ENCODE measurements at places on chromosomes 6 and 20.

DNA sequence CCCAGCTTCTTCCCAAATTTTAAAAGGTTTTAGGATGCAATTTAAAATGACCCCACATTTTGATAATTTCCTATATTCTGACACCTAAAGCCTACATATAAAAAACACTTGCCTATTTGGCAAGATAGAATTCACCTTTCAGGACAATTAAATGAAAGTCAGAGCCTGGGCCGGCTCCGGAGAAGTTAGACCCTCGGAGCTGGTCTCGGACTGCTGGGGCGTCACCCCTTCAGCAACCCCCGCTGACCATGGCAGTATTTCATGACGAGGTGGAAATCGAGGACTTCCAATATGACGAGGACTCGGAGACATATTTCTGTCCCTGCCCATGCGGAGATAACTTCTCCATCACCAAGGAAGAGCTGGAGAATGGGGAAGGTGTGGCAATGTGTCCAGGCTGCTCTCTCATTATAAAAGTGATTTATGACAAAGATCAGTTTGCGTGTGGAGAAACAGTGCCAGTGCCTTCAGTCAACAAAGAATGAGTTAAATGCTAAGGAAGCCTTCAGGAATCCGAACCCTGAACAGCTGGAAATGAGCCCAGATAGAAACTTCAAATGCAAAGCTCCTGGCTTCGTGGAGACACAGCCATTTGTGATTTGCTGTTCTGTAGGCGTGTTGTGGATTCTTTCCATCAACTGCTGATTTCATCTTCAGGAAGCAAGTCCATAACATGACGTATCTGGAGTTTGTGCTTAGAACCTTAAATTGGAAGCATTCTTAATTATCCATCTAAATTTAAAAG lies 16.0 kb downstream of the TCFL5 start:
- DNase-seq, result no peak

GRCh38 chr20:62828051-62828450 lies 11.2 kb downstream of the COL9A3 start:
- no peak for DNase-seq

- peak; percentile 45 for DNase-seq
These were observed 719 bp downstream of the SMPD2 start for GRCh38 chr6:109441069-109441816.

DNA sequence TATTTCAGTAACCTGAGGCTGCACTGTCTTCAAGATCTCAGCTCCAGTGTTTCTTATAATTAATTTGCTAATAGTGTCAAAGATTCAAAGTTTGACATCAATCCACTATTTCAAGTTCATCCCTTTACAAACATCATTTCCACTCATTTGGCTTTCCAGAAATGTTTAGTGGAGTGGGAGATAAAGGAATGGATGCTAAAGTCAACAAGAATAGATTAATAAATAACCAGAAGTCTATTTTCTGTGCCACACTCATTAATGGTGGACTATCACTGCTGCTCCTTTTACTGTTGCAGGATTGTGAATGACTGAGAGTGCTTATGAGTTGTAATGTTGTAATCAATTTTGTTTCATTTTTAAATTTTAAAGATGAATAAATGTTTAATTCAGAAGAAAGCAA lies 28.4 kb upstream of the EPM2A start:
- no peak for DNase-seq

- DNase-seq, result peak; percentile 66
These were observed 6.2 kb downstream of the CST11 start for GRCh38 chr20:23446505-23446904.

DNA sequence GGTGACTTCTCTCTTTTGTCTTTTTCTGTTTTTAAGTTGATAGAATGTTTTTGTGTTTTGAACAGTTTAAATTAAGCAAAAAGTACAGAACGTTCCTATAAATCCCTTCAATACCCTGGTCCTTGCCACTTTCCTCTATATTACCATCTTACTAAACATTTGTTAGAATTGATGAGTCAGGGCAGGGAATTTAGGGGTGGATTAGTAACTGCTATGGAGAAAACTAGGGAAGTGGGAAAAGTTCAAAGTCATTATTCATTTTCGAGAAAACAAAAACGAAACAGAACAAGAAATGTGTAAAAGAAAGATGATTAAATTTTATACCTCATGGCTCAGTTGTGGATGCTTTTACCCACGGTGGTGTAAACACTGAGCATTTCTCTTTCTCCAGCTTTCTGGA lies 240.4 kb upstream of the SULF2 start:
- no peak for DNase-seq

GRCh38 chr20:17841751-17842215 lies 126.8 kb downstream of the SNX5 start:
- DNase-seq, result no peak

- peak; percentile 80 for DNase-seq
These were observed 19.9 kb downstream of the EZR start for GRCh38 chr6:158799051-158799792.

- DNase-seq, result no peak
These were observed 10.2 kb upstream of the NEDD9 start for GRCh38 chr6:11242711-11243110.

DNA sequence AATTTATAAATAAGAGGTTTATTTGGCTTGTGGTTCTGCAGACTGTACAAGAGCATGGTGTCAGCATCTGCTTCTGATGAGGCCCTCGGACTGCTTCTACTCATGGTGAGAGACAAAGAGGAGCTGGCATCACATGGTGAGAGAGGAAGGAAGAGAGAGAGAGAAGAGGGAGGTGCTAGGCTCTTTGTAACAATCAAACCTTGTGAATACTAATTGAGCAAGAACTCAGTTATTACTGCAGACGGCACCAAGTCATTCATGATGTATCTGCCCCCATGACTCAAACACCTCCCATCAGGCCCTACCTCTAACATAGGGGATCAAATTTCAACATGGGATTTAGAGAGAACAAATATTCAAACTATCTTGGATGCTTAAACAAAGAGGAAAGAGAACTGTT lies 6.3 kb upstream of the SIRPG start:
- no peak for DNase-seq

GRCh38 chr6:10954590-10955010 lies 67.7 kb downstream of the SYCP2L start:
- DNase-seq, result peak; percentile 77

DNA sequence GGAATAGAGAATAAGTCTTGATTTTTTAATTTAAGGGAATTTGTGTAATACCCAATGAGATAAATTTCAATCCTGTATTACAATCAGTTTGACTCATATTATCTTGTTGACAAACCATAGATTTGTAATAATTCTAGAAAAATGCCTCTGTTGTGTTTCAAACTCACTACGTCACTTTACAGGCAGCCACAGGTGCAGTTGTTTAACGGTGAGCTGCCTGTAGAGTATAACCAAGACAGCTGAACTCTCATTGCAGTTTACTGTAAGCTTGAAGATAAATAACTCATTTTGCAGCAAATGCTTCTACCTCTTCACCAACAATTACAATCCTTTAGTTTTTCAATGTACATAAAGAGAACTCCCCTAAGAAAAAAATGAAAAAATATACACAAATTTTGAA lies 114.3 kb downstream of the PRKN start:
- no peak for DNase-seq

DNA sequence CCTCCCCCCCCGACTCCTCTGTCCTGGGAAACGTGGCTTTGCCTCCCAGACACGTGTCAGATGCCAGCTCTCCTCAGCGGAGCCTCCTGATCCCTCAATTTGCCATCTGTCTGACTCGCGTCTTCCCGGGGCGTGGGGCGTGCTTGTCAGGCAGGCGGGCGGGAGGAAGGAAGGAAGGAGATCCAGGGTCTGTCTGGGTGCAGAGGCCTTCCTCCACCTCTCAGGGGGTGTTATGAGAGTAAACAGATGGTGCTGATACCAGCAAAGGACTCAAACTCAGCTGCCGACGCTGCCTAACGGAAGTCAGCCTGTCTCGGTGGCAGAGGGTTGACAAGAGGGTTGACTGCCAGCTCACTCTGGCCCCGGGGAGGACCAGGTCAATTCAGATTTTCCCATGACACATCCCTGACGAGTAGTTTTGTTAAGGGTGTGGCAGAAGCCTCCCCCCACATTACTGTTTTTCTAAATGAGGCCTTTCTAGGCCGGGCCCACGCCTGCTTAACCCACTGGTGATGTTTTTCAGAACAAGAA lies 17.0 kb downstream of the UQCC2 start:
- DNase-seq, result no peak

DNA sequence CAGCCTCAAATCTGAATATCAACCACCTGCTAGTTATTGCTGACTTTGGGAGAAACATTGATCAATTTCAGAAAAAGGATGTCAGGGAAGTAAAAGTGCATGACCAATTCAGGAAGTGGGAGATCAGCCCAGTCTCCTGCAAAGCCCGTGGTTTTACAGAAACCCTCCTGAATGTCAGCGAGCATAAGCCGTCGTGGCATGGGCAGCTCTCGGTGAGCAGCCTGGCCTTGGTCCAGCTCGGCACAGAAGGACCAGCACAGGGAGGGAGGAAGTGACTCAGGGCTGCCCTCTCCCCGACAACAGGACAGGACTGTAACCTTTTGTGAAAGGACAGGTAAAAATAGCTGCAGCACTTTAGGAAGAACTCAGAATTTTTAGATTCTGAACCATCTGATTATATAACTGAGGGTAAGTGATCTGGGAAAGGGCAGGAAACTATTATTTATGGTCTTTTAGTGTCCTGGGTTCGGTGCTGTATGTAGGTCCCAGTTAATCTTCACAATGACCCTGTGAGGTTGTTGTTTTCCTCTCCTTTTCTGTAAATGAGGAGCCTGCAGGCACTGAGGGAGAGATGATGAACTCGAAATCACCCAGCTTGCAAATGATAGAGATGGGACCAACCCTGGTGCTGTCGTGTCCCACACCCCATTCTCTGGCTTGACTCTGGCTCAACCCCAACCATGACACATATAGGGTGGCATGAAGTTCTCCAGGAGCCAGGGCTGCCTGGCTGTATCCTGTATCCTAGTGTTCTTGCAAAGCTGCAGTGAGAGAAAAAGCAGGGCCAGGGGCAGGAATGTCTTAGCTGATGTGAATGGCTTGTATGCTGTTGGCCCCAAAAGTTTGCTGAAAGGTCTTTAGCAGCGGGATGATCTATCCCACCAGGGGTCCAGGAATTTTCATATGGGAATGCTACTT lies 37.6 kb downstream of the NRN1 start:
- peak; percentile 71 for DNase-seq

DNA sequence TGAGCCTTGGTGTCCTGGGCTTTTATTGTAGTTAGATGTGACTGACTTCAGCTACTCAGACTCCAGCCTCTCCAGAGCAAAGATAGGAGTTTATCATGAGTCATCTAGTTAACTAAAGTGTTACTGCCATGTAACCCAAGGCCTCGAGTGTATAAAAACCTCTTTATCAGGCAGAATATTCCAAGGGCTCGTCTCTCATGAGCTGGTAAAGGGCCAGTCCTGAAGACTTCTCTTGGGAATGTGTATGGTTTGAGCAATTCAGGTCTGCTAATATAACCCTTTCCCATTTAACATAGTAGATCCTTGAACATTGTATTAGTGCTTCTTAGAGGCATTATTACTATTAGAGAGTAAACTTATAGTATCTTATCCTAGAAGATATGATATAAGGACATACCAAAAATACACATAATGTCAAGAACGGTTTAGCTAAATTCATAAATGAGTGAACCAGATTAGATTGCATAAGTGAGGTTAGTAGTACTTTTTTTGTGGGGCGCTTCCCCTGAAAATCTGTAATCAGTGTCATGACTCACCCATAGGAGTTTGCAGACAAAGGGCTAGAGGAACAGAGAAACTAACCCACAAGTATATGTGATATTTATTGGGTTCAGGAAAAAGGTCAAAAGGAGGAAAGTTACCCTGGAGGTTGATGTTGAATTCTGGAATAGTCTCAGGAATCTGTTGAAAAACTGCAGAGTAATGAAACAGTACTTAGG lies 16.0 kb downstream of the DSE start:
- peak; percentile 49 for DNase-seq

- no peak for DNase-seq
These were observed 172.7 kb downstream of the TTLL2 start for GRCh38 chr6:167497428-167498056.

DNA sequence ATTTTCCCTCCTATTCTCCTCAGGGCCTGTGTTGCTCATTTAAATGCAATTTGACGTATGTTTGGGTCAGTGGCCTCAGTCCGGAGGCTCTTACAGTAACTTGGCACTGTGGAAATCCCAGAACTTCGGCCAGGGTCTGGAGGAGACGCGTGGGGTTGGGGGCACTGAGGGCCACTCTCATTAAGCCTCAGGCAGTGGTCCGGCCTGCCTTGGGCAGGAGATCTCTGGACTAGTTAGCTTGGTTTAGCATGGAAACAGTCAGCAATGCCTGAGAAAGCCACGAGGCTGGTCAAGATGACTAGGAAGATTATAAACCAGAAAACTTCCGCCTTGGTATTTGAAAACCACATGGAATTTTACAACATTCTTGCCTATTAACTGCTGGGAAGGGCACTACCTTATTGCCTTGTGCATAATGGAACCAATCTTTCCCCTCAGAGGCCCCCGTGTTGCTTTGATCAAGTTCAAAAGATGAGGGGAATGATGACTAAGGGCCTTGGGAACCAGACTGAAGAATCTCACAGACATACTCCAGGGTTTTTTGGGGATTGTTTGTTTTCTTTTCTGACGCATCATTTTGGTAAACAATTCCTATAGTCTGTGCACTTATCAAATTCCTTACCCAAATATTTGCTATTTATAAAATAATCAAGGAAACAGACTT lies 206.0 kb upstream of the PREP start:
- no peak for DNase-seq

DNA sequence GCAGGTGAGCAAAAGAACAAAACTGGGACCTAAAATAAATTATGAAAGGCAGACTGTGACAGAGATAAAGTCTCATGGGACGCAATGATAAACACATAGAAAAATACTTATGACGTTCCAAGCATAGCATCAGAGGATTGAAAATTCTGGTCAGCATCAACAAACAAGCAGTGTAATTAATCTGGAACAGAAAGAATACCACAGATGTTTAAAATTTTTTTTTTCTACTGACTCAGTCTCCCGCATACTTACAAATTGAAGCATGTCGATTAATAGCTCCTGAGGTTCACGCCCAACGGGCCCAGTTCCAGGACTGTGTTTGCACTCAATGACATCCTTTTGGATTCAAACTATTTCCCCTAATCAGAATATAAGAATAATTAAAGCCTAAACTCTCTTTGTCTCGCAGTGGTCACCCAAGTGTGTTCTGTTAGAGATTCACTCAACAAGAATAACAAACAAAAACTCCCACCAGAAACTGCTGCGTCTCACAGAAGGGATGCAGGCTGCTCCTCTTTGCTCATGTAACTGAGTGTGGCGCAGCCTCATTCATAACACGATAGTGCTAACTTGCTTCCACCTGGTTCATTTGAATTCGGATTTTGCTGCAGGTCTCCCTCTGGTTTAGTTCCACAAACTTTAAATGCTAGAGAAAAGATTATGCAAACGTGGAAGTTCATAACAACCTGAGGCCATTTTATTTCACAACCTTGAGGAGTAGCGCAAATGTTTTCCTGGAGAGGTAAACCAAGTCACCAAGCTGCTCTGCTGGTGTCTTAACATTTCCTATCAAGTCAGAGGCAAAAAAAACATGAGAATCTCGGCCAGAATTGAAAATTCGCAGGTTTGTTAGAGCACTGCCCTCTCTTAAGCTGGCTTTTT lies 69.0 kb upstream of the CITED2 start:
- no peak for DNase-seq

All from NCI-H2029 (cell line).